Stimulated activated CD8-positive, alpha-beta memory T cell treated with anti-CD3 and anti-CD28 coated beads, Interleukin-7, amount 100 ng/mL, for 1 hour (primary cell): ENCODE measurements at places on chromosomes 13 and 19.

GRCh38 chr13:34207334-34207733, 389.4 kb downstream of the RFC3 start:
- no peak for DNase-seq

GRCh38 chr19:14183741-14184350, 22.1 kb downstream of the ADGRL1 start:
- DNase-seq: no peak

DNA sequence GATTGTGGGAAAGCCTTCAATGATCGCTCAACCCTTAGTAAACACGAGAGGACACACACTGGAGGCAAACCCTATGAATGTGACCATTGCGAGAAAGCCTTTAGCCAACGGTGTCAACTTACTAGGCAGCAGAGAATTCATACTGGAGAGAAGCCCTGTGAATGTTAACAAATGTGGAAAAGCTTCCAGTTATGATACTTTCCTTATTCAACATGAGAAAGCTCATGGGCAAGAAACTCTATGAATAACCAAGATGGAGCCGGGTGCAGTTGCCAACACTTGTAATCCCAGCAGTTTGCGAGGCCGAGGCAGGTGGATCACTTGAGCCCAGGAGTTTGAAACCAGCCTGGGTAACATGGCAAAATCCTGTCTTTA, 15.8 kb upstream of the ZNF8 start:
- DNase-seq: no peak

DNA sequence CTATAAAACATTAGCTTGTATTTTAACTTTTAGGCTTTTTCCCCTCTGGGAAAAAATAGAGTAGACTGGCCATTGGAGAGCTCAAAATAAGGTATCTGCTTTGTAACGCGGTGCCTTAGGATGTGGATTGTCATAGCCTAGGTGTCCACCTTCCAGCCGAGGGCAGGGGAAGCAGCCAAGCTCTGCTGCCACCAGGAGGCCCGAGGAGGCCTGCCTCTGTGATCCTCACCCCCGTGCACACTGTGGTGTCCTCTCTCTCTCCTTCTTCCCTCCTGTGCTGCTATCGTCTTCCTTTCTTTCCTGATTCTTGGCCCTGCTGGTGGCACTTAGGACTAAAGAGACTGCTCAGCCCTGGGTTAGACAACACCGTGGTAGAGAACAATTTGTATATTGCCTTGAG, 11.3 kb downstream of the HNRNPM start:
- no peak for DNase-seq

- DNase-seq: no peak
Measured at GRCh38 chr13:69202996-69203395, 904.6 kb upstream of the ATXN8OS start.

DNA sequence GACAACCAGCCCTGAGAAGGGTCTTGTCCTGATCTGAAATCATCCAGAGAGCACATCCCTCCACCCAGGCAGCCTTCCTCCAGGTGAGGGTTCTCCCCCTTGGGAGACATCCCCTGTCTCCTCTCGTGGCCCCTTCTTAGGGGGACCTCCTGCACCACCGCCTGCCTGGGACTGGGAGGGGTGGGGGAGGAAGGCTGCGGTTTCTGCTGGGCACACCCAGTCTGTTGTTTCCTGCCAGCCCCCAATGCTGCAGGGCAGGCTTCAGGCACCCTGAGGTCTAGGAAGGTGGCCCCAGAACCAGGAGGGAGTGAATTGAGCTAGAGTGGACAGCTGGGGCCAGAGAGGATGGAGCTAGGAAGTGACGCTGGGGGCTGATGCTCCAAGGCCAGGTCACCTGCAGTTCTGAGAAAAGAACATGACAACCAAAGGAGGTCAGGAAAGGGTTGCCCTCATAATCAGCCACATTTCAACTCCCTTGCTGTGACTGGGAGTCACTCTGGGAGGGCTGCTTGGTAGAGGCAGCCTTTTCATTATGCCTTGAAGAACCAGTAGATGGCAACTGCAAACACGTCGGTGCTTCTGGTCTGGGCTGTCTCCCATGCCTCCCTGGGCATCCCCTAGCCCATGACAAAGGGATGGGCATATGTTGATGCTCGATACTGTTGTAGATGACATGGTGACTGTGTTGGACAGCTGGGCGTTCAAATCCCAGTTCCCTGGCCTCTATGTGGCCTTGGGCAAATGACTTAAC, 1.4 kb downstream of the ARHGEF18 start:
- peak; percentile 27 for DNase-seq

DNA sequence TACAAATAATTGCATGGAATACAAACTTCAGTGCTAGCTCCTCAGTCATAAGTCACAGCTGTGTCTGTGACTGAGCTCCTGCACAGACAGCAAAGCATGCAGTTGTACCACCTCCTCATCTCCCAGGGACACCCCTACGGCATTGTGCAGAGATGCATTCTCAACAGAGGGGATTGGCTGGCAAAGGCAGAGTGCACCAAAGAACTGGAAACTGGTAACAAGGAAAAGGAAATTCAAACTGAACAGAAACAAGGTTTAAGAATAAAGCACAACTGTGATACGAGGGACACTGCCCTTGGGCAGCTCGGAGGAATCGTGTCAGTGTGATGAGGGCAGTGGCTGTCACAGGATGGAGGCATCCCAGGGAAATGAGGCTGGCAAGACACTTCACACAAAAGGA, 126.1 kb upstream of the SOX1 start:
- DNase-seq: no peak

- no peak for DNase-seq
Measured at GRCh38 chr19:19477705-19478383, 37.5 kb downstream of the TSSK6 start.

GRCh38 chr19:31223740-31224534, 125.3 kb downstream of the TSHZ3 start:
- no peak for DNase-seq
